ENCODE measurements at places on chromosomes 13 and 19.

GRCh38 chr13:75220861-75221260 lies 261.1 kb downstream of the TBC1D4 start:
- DNase-seq, result no peak

GRCh38 chr19:46206176-46206575 lies 23.4 kb upstream of the IGFL1 start:
- DNase-seq, result no peak

DNA sequence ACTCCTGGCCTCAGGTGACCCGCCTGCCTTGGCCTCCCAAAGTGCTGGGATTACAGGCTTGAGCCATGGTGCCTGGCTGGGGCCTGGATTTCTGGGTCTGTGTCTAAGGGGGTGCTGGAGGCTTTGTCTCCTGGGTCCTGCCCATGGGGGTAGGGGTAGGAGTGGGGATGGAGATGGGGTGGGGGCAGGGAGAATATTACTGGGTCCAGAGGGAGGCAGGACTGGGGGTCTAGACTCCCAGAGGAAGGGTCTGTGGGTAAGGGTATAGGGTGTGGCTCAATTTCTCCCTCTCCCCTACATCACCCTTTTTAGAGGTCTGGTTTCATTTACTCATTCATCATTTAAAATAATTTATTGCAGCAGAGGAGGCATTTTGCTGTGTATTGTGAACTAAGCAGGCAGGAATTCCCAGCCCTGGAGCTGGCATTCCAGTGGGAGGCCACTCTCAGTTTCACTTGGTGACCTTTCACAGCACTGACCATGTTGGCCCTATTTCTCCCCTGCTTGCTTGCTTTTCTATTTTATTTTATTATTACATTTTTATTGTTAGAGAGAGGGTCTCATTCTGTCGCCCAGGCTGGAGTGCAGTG lies 810 bp upstream of the NFKBID start:
- peak; percentile 53 for DNase-seq

DNA sequence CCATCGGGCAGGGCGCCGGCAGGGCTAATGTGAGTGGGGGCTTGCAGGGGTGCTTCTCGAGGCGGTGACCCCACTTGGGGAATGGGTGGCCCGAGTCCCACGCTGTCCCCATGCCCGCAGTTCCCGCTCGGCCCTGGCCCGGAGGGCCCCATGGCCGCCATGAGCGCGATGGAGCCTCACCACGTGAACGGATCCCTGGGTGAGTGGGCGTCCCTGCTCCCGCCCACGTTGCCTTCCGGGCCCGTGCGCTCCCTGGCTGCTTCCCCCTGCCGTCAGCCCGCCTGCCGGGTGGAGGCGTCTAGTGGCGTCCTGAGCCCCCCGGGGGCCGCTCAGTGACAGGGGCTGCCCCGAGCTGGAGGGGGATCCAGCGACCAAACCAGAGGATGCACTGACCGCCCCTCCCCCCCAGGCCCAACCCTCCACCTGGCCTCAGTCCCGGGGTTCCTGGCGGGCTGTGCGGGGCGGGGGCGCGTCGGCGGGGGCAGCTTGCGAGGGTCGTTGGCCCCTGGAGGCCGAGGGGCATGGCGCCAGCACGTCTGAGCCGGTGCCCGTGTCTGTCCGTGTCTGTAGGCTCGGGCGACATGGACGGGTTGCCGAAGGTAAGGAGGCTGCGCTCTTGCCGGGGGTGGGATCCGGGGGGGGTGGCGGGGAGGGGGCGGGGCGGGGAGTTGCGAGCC lies 4.8 kb downstream of the ISYNA1 start:
- DNase-seq, result no peak

DNA sequence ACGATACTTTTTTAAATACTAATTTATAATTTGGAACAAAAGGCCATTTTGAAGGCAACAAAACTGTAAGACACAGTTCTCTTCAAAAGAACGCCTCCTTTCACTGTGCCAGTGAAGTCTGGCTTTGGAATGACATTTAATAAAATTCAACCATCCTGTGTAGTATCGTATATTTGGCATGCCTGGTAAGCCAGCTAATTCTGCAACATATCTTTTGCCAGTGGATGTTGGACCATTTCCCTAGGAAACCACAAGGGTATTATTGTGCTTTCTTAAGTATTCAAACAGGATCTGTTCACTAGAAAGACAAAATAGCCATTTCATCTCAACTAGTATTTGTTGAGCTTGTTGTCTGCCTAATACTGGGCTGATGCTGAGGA lies 111.6 kb downstream of the RGCC start:
- DNase-seq, result peak; percentile 79

DNA sequence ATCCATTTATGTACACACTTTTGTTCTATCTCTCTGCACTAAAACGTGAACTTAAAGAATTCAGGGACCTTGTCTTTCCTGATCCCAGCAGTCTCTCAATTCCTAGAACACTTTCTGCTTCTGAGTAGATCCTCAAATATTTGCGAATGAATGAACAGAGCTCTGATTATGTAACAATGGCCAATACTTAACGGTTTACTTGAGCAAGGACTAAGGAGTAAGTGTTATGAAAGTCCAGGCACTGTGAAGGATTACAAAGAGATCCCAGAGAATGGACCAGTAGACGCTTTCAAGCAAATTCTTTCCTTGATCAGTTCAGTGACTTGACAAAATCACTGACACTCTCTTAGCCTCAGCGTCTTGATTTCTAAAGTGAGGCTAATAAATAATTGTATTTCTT lies 514.5 kb upstream of the KLHL1 start:
- no peak for DNase-seq

GRCh38 chr19:57078802-57079201 lies 41.0 kb upstream of the USP29 start:
- no peak for DNase-seq

DNA sequence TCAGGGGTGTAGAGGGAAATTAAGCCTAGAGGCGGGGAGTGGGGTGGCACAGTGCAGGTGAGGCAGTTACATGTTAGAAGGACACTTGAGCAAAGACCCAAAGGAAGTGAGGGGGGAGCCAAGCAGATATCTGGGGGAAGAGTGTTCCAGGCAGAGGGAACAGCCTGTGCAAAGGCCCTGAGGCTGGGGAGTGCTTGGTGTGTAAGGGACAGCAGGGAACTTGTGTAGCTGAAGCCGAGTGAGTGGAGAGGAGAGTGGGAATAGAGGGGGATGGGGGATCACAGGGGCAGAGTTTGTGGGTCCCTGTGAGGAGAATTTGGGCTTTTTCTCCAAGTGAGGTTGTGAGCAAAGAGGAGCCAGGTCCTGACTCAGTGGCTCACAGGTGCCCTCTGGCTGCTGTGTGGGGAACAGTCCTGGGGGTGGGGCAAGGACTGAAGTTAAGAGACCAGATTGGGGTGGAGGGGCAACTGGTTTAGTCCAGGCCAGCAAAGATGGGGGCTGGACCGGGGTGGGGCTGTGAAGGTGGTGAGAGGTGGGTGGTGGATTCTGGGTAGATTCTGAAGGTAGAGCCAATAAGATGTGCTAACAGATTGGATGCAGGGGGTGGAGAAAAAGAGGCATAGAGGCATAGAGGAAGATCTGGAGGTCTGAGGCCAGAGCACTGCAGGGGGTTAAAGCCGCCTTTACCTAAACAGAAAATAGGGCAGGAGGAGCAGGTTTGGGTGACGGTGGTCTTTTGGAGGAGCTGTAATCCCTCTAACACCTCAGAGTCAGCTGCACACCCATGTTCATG lies 75.3 kb downstream of the CACNA1A start:
- peak; percentile 7 for DNase-seq

GRCh38 chr19:6971366-6971765 lies 49.9 kb downstream of the MBD3L2B start:
- no peak for DNase-seq

GRCh38 chr13:22114630-22115311 lies 443.9 kb downstream of the FGF9 start:
- DNase-seq, result no peak

DNA sequence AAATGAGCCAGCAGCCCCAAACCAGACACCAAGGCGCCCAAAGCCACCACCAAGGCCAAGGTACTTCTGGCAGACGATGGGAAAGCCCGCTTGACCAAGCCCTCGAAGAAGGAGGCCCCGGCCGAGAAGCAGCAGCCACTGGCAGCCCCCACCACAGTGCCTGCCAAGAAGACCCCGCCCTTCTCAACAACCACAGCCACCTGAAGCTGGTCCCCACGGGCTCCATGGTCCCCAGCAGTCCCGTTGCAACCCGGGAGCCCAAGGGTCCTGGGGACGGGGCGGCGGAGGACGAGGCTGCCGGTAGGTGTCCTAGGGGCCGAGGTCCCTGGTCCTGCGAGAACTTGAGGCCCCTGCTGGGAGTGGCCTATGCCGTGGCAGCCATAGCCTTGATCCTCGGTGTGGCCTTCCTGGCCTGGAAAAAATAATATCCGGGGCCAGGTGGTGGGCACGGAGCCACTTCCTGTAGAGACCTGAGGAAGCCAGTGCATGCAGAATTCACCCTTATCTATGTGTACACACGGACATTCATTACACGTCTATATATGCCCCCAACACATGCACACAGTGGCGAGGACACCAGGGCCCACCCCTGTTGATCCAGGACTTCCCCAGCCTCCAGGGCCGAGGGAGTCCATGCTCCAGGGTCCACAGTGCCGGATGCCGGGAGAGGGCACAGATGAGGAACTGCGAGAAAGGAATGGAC lies 13.8 kb downstream of the C1QTNF9 start:
- no peak for DNase-seq

DNA sequence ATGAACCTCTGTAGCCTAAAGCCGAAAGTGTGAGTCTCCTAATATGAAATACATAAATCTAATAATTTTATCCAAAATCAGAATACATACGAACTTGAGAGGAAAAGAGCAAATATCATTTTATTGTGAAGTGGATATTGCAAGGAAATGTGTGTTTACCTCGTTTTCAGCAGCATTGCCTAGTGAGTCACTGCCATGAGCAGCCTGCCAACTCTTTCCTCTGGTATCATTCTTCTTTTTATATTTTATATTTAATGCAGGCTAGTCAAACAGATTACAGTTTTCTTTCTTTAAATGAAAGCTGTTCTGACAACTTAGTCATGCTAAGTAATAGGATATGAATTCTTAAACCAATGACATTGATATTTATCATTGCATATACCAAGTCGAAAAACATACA lies 44.2 kb downstream of the EDNRB start:
- DNase-seq, result peak; percentile 25

- no peak for DNase-seq
These were observed 7.2 kb downstream of the TSKS start for GRCh38 chr19:49755956-49756355.

DNA sequence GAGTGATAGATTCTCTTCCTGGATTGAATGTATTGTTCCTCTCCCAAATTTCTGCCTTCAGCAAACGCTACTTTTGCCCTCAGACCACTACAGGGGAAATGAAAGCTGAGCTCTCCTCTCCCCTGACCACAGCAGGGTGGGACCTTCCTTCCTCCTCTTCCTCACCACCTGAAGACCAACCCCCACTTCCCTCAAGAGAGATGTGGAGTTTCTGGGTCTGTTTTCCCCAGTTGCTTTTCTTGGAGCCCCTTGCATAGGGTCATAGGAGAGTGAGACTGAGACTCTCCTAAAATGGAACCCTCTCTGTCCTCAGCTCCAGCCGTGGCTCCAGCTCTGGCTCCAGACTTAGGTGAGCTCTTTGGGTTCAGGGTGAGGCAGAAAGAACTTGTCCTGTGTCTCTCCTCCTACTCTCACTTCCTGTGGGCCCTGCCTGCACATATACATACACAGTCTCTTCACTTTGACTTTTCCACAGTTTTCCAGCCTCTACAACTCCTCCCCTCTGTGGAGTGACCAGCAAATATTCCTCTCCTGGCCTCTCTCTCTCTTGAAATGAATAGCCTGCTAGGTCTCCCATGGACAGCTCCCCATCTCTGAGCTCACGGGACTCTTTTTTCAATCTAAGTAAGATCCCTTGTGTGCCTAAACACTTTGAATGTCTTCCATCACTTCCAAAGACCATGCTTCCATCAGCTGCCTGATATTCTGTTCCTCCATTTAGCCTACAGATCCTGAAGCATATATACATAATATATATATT lies 19.2 kb upstream of the ZNF175 start:
- DNase-seq, result no peak

DNA sequence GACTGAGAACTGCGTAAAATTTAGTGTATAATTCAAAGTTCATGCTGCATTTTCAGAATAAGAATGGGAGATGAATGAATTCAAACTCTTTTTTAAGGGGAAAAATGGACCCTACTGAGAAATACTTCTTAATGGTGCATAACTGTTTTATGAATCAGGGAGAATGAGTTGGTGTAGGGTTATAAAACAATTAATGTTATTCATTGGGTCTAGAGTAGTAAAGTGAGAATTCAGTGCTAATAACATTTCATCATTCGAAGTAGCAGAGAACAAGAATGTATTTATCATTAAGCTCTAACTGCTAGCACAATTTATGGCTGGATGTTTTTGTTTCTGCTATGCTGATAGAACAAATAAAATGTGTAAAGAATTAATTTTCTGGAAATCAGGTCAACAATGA lies 310.2 kb downstream of the SLITRK5 start:
- DNase-seq, result no peak

DNA sequence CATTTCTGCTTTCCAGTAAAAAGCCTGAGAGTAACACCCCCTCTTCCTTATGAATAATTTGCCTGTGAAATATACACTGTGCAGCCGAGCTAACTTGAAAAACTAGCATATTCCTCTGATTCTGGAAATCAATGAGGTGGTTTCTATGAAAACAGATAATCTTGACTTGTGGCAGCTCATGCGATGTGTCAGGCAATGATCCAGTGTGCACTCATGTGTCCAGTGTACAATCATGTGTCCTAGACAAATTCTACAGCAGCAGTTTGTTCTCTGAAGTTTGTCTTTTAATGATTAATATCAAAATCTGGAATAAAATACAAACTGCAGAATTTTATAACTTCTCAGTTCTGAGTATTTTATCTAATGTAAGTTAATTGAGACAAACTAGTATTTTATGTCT lies 2213.9 kb upstream of the PCDH20 start:
- DNase-seq, result no peak

DNA sequence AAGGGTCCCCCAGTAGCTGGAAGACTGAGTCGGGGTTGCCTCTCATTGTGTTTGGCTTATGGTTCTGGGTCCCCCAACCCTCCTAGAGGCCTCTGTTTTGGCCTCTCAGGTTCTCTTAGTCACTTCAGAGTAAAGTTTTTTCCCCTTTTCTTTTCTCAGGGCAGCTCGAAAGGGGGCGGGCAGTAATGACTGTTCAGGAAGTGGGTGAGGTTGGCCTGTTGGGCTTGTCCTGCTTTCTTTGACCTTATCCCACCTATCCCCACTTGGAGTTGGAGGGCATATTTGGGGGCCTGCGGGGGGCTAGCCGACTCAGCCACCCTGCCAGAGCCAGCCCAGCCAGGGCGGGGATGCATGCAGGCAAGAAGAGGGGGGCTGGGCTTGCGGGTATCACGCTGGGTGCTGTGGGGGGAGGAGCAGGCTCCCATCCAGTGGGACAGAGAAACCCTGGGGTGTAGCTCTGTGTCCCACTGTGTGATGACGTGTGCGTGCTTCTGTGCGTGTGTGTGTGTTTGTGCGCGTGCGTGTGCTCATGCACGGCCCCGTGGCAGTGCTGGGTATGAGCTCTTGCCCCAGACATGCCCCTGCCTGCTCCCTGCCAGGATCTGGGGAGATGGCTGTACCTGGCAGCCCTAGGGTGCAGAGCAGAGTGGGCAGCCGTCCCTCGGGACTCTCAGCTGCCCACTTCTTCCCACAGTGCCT lies 1.4 kb downstream of the CIC start:
- DNase-seq, result peak; percentile 58

- peak; percentile 58 for DNase-seq
These were observed 16.2 kb upstream of the MBNL2 start for GRCh38 chr13:97205982-97206381.

GRCh38 chr13:50675651-50676050 lies 167.8 kb downstream of the DLEU7 start:
- DNase-seq, result no peak

All from astrocyte (in vitro differentiated cells and primary cell).